CD4-positive, alpha-beta T cell treated with Interleukin-15 for 4 hours (primary cell): ENCODE measurements at places on chromosomes 12 and 14.

- DNase-seq = peak; percentile 51
Measured at GRCh38 chr14:53055003-53055402, 98.1 kb downstream of the DDHD1 start.

GRCh38 chr12:41930866-41931437, 213.7 kb downstream of the GXYLT1 start:
- no peak for DNase-seq

DNA sequence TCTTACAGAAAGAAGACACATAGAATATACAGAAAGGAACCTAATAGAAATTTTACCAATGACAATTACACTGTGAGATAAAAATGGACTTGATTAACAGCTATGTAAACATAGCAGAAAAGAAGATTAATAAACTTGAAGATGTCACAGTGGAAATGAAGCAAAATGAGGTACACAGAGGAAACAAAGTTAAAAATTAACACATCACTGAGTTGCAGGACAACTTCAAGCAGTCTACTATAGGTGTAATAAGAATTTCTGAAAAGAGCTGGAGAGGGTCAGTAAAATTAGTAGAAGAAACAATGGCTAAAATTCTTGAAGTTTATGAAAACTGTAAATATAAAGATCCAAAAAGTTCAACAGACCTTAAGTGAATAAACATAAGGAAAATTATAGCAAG, 738.7 kb downstream of the C12orf50 start:
- no peak for DNase-seq

- no peak for DNase-seq
Measured at GRCh38 chr12:80763874-80764273, 47.2 kb downstream of the MYF5 start.

DNA sequence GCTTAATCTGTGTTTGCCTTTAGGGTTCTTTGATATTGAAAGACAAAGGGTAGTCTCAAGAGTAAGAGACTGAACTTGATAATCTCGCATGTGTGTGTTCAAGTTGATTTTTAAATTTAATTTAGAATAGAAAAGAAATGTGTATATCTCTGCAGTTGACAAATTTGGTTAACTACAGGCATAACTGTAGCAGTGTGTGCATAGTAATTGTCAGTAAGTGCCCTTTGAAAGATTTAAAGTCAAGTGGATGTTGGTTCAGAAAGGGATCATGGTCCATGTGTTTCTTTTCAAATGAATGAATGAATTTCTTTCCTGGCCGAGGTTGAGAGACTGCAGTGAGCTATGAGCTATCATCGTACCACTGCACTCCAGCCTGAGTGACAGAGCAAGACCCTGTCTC, 49.9 kb upstream of the DYRK2 start:
- no peak for DNase-seq

DNA sequence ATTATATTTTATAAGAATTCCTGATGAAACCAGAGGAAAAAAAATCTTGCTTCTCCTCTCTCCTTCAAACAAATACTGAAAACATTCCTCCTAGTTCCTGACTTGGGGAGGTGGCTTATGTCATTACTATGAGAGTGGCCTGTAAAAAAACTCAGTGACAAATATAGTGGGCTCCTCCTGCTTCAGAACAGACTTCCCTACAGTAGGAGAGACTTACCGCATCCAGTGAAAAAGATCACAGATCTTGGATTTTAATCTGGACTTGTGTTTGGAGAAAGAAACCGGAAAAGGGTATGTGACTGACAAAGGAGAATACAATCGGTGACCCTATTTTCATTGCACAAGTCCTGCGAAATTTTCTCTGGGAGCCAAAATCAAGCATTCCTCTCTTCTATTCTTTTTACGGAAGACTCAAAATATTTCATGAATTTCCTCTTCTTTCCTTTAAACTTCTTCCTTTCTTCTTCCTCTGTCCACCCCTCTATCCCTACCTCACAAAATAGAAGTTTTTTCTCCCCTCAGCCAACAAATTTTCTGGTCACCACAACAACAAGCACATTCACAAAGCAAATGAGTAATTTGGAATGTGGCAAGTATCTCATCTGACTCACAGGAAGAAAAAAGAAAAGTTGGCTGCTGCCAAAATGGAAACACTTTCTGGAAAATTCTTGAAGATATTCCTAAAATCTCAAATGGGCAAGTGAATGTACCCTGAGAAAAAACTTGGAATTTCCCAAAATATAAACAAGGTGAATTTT, 185.1 kb upstream of the CDKN3 start:
- no peak for DNase-seq
